GF-D8 (cell line): ENCODE measurements at places on chromosomes 5 and 9.

DNA sequence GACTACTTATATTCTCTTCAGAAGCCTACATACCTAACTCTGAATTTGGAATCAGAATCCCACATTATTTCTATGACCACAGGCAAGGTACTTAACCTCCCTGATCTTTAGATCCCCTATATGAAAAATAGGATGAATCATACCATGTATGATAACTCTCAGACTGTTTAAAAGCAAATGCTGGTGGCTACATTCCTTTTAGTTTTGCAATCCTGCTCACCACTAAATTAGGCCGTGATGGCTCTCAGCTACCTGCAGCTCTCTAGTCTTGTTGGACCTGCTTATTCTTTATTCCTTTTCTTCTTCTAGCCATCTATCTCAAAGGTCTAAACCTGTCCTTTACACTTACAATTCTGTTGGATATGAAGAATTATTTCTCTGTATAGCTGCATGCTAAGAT lies 303.4 kb upstream of the ATP10B start:
- no peak for DNase-seq

DNA sequence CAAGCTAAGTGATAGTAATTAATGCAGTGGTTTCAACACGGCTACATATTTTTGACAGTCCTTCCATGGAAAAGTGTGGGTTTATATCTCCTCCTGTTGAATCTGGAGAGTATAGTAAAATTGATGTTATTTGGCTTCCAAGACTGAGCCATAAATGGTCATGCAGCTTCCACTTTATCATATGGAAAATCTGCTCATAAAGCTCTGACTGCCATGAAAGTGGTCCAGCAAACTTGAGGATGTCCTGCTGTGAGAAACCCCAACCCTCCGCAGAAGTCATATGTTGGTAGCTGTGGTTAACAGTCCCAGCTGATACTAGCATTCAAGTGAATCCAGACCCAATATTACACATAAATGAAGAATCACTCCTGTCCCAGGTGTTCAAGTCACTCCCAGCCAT lies 378.3 kb downstream of the KCTD16 start:
- no peak for DNase-seq

- DNase-seq: no peak
These were observed 141.7 kb downstream of the MVB12B start for GRCh38 chr9:126468141-126468825.

DNA sequence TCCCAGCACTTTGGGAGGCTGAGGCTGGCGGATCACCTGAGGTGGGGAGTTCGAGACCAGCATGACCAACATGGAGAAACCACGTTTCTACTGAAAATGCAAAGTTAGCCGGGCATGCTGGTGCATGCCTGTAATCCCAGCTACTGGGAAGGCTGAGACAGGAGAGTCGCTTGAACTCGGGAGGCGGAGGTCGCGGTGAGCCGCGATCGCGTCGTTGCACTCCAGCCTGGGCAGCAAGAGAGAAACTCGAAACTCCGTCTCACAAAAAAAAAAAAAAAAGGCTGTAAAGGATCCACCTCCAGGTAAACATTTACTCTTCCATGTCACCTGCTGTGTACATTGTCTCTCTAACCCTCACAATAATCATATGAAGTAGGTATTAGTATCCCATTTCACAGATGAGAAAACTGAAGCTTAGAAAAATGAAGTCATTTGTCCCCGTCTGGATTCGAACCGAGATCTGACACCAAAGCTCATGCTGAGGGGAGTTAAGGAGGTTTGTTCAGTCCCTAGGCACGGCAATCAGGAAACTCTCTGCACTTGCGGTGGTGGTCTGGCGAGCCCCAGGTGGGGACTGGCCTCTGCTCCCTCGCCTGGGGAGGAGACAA lies 494 bp upstream of the DOCK2 start:
- peak; percentile 51 for DNase-seq

- DNase-seq: no peak
These were observed 375.8 kb downstream of the GADD45G start for GRCh38 chr9:89980600-89980999.

DNA sequence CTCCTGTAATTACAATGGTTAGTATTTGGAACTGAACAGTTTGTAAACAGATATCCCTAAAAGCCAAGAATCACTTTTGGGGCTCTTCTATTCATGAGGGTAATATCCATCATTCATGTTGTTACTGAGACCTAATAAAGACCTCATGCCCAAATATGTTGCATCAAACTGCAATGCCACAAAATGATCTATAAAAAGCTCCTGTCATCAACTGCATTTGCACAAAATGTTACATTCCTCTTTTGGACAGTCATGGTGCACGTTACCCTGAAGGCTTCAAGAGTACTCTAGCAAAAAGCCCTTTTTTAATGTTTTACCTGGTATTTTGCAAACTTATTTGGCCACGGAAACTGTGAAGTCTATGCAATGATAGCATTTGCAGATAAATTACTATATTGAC lies 14.2 kb upstream of the EQTN start:
- no peak for DNase-seq

- DNase-seq: no peak
These were observed 134.8 kb upstream of the MSX2 start for GRCh38 chr5:174589599-174589998.

DNA sequence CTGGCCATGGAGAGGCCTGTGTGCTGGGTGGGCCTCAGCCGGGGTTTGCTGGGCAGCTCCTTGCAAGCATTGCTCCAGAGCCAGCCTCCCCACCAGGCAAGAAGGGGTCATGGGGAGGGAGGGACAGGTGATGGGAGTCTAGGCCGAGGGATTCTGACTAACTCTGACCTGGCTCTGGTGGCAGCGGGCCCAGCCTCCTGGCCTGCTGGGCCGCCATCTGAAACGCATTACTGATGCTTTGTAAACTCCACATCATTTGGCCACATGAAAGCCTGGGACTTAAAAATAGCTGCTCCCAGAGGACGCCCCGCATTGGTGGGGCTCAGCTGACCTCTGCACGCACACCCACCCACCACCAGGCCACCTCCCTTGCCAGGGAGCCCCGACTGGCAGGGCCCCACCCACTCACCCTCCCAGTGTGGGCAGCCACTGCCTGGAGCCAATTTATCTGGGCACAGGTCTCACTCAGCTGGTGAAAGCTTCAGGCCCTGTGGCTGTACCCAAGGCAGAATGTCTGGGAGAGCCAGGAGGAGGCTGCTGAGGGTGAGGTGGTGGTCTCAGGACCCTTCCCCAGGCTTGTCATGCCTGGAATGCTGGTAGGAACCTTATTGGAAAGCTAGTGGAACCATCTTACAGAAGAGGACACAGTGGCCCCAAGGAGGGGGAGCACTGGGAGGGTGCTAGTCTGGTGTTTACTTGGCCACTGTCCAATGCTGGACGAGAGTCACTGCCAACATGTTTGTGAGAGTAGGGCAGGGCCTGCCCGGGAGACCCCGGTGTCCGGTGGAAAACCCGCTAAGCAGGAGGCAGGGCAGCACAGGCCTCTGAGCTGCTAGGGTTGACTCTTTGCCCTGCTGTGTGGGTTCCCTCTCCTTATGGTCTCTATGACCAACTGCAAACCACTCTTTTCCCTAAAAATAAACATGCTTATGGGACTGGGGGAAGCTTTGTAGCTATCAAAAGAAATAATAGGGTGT lies 10.8 kb downstream of the TCF7 start:
- DNase-seq: no peak

GRCh38 chr9:39587844-39588499 lies 232.5 kb downstream of the SPATA31A1 start:
- DNase-seq: no peak
